Thyroid gland (tissue), 4 donors: ENCODE measurements at places on chromosomes 7 and 10. TPM values are rescaled to one million over a fixed set of nuclear protein-coding genes. Genes with fewer than 3 reads are reported as not detected.

DNA sequence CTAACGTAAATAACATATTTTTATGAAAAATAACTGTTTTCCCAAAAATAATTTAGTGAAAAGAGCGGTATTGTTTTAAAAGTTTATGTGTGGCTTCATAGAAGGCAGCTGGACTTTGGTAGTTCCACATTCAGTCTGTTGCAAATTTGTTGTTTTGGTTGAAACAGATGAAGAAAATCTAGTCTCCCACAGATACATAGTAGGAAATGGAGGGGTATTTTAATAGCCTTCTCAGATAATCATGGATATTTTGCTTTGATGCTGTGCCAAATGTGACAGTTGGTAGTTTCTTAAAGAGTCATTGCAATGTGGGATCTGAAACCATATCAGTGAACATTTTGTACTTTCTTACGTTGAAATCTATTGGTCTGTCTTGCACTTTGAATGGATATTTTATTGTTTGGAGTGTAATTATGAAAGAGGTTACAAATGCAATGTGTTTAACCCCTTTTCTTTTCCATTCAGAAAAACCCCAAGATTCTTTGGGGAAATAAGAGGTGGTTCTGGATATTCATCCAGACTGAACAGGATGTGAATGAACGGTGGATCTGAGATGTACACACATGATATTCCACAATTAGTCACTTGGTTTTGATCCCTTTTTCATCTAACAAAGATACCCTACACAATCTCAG is 10.4 kb downstream of the ZNF365 start:
- no peak for DNase-seq

SSC4D gene
- 13.1 TPM for total RNA-seq

PSMC2 gene
- total RNA-seq: 113 TPM

NFKB2 gene
- total RNA-seq: 12.3 TPM

- DNase-seq: no peak
Observed at GRCh38 chr7:153286763-153287162, 527.2 kb downstream of the ACTR3B start.

PARD3 gene
- 60.6 TPM for total RNA-seq

CALHM2 gene
- 28.5 TPM for total RNA-seq

- DNase-seq: no peak
Observed at GRCh38 chr10:110419265-110419664, 78.4 kb upstream of the DUSP5 start.

GRCh38 chr10:5557799-5558771 is 33.3 kb downstream of the CALML3 start:
- DNase-seq: no peak

SLC16A9 gene
- 63.8 TPM for total RNA-seq

DNA sequence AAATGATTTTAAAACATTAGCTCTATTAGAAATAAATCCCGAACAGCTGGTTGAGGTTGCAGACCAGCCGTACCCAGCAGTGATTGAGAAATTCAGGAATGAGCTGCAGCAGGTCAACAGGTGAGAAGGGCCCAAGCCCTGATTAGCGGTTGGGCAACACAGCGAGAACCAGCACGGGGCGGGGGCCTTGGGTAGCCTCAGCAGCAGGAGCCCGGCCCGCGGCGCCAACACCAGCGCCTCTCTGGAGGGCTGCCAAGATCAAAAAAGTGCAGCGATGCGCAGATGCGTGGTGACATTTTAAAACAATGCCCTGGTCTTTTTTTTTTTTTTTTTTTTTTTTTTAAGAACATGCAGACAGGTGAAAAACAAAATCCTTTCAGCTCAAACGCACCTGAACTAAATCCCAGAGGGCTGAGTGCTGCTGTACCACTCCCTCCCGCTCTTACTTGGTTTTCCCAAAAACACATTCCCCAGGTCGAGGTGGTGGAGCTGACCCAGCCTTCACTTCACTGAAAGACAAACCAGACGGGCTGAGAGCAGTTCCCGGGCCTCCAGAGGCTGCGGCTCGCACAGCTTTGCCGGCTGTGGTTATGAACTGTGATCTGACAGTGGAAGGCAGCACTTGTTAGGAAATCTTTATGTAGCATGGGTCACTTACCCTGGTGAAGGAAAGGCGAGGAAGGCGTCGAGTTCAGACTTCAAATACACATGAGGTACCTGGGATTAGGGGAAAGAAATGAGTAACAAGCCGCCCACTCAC is 579.4 kb downstream of the SDK1 start:
- peak; percentile 79 for DNase-seq

GRCh38 chr10:73991884-73992245 is 6.1 kb upstream of the VCL start:
- DNase-seq: no peak

GRCh38 chr10:114632869-114633715 is 25.0 kb downstream of the ABLIM1 start:
- DNase-seq: peak; percentile 83

GRCh38 chr10:128414568-128414967 is 288.3 kb upstream of the MKI67 start:
- DNase-seq: no peak

GRCh38 chr10:95447685-95448084 is 113.5 kb downstream of the SORBS1 start:
- no peak for DNase-seq

- peak; percentile 99 for DNase-seq
Observed at GRCh38 chr10:110794808-110795207, 76.9 kb upstream of the PDCD4 start.

- peak; percentile 65 for DNase-seq
Observed at GRCh38 chr7:5282543-5283316, at the start of gene SLC29A4. TSS of gene SLC29A4 (plus strand) at chr7:5282943. CDS start at chr7:5287817, 4,874 bp downstream.

DNA sequence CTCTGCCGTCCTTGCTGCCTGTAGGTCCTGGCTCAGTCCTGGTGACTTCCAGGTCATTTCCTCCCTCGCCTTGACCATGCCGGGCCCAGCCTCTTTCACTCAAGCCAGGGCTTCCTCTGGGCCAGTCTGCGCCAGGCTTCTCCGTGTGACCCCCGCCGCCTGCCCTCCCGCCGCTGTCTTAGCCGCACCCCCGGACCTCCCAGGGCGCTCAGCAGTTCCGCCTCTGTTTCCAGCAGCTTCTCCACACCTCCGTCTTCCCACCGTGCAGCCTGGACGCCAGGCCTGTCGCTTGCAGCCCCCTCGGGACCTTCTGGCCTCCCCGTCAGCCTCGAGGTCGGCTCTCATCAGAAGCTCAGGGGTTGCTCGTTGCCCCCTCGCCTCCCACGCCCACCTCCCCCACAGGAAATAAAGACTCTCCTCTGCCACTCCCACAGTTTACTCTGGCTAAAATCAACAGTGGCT is 123.0 kb upstream of the FZD8 start:
- peak; percentile 8 for DNase-seq

DNA sequence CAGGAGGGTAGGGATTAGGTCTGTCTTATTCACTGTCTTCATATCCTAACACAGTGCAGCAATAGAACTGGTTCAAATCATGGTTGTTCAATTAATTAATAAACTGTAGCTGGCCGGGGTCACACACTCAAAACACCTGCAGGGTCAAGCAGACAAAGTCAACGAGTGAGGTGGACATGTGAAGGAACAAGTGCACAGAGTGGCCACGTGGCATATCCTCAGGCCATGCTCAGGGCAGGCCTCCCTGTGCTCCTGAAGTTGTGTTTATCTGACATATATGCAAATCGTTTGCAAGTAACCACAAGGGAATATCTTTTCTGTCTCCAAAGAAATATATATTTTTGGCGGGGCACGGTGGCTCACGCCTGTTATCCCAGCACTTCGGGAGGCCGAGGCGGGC is 98.5 kb upstream of the ZMIZ1 start:
- DNase-seq: no peak

MMP21 gene
- not detected for total RNA-seq

- DNase-seq: no peak
Observed at GRCh38 chr10:30540276-30540675, 89.3 kb downstream of the LYZL2 start.

DNA sequence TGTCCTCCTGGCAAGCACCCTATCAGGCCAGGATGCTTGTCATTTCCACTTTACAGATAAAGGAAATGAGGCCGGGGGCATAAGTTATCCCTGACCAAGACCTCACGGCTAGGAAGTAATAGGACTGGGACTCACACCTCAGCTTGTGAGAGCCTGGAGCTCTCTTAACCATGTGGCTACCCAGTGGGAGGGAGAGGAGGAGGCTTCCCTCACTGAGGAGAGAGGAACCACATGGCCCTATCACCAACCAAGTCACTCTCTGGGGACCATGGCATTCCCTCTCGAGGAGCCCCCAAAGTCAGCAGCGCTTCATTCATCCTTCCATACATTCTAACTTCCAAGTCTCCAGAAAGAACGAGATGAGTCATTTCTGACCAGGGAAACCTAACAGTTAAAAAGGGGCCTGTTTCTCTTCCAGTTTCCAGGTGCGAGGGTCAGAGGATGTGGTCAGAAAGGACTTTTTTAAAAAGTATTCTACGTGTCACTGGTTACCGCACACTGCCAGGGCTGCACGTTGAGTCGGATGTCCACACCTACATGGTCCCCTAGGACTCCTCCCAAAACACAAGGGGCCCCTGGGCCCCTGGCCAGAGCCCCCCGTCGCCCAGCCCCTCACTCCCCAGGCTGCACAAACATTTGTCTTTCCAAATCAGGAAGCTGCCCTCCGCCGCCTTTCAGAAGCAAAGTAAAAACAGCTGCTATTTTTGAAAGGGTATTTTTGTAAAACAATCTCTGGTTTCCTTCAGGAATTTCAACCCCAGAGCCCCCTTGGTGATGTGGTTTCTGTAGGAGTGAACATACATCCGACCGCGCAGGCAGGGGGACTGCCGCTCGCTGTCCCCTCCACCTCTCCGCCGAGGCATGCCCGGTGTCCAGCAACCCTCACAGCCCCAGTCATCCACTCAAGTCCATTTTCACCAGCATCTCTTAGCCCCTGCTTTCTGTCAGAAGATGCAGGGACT is 128.2 kb upstream of the CHST15 start:
- no peak for DNase-seq

DNA sequence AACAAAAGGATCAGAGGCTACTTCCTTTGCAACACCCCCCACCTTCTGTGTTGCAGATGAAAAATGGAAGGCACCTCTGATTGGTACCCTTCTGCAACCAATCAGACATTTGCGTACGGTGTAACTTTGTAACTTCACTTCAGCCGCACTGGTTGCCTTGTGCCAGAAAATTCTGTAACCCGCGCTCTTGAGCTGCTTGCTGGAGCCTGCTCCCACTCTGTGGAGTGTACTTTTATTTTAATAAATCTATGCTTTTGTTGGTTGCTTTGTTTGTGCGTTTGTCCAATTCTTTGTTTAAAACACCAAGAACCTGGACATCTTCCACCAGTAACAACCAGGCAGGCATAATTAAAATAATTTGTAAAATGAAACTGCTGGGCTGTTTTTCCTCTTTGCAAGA is 31.5 kb upstream of the TAX1BP1 start:
- no peak for DNase-seq

GRCh38 chr7:76149847-76150691 is 51.6 kb upstream of the SRRM3 start:
- DNase-seq: no peak

DNA sequence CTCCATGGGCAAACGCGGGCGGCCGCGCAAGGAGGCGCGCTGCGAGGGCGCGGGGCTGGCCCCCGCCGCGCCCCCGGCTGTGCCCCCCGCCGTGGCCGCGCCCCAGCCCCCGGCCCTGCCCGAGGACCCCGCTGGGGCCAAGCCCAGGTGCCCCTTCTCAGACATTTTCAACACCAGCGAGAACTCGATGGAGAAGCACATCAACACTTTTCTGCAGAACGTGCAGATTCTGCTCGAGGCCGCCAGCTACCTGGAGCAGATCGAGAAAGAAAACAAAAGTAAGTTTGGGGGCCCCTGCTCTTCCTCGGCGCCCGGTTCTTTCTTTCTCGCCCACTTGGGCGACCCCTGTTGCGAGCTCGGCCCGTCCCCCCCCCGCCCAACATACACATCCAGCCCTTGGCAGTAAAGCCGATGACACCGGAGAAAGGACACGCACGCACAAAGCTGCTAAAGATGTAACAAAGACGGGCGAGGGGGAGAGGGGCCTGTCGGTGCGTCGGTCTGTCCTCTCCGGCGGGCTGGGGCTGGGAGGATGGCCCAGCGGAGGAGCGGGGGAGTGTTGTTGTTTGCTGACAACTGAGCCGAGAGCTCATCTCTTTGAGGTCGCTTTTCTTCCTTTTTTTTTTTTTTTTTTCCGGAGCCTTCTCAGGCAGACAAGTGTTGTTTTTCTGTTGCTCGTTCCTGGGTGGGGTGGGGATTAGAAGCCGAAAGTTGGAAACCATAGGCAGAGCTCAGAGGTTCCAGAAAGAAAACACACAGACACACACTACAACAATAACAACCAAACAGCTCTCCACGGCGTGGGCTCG is 604 bp downstream of the MXI1 start:
- DNase-seq: peak; percentile 21

- no peak for DNase-seq
Observed at GRCh38 chr10:21184984-21185383, 287.9 kb upstream of the NEBL start.

IKZF1 gene
- total RNA-seq: 8.9 TPM

DNA sequence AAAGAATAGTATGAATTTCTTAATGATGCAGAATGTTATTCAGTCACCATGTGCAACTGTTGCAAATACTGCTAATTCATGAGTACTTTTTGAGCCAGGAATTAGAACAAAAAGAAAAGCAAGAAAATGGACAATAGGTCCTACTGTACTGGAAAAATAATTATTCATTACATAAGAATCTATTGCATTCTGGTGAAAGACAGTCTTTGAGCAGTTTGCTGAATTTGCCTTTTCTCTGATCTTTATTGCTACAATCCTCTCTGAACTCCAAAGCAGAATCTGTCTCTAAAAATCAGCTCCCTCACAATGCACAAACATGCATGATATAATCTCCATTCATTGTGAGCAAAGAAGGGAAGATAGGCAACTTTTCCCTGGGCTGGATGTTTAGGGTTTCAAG is 12.8 kb downstream of the IFIT2 start:
- DNase-seq: no peak

GRCh38 chr7:130463553-130464434 is 23.0 kb upstream of the CEP41 start:
- DNase-seq: no peak

- DNase-seq: no peak
Observed at GRCh38 chr7:136039577-136040345, 62.6 kb upstream of the MTPN start.

GRCh38 chr10:114664127-114664526 is 6.1 kb upstream of the ABLIM1 start:
- DNase-seq: no peak

GRCh38 chr10:114184276-114184675 is 5.1 kb downstream of the TDRD1 start:
- no peak for DNase-seq

DNA sequence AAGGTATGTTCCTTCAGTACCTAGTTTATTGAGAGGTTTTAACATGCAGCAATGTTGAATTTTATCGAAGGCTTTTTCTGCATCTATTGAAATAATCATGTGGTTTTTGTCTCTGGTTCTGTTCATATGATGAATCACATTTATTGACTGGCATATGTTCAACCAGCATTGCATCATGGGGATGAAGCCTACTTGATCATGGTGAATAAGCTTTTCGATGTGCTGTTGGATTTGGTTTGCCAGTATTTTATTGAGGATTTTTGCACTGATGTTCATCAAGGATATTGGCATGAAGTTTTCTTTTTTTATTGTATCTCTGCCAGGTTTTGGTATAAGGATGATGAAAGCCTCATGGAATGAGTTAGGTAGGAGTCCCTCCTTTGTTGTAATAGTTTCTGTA is 204.0 kb upstream of the GNAI1 start:
- DNase-seq: no peak

KLF14 gene
- not detected for total RNA-seq

PLXDC2 gene
- total RNA-seq: 50.4 TPM

MICALL2 gene
- 12.6 TPM for total RNA-seq

EEPD1 gene
- total RNA-seq: 8.1 TPM

- DNase-seq: no peak
Observed at GRCh38 chr7:81768951-81769778, 682 bp downstream of the HGF start.

SEMA3D gene
- total RNA-seq: 105 TPM

GRCh38 chr7:142438923-142439515 is 181.2 kb upstream of the PRSS58 start:
- DNase-seq: no peak

TSPAN13 gene
- 31.1 TPM for total RNA-seq
